ENCODE measurements at places on chromosomes 16 and 17.

- H3K27ac ChIP-seq, result peak overlapping the region; percentile 79
- H3K27me3 ChIP-seq, result no peaks in the 10 kb centered on the region
- peaks cover 19% of the 10 kb centered on the region for H3K36me3 ChIP-seq
- peaks cover 19% of the 10 kb centered on the region for H3K4me1 ChIP-seq
- no peak for DNase-seq
- H3K4me3 ChIP-seq, result no peak overlapping the region
Measured at GRCh38 chr16:23987443-23987842, 151.7 kb downstream of the PRKCB start.

- no peaks in the 10 kb centered on the region for H3K36me3 ChIP-seq
- no peaks in the 10 kb centered on the region for H3K27me3 ChIP-seq
- no peak overlapping the region for H3K27ac ChIP-seq
- DNase-seq, result no peak
- no peak overlapping the region for H3K4me3 ChIP-seq
Measured at GRCh38 chr17:53630638-53631037, 192.1 kb upstream of the KIF2B start.

- DNase-seq, result no peak
- no peak overlapping the region for H3K4me3 ChIP-seq
- peaks cover 6% of the 10 kb centered on the region for H3K4me1 ChIP-seq
- H3K36me3 ChIP-seq, result no peaks in the 10 kb centered on the region
- no peaks in the 10 kb centered on the region for H3K27me3 ChIP-seq
Measured at GRCh38 chr16:48188449-48189102, 32.8 kb upstream of the ABCC12 start.

DNA sequence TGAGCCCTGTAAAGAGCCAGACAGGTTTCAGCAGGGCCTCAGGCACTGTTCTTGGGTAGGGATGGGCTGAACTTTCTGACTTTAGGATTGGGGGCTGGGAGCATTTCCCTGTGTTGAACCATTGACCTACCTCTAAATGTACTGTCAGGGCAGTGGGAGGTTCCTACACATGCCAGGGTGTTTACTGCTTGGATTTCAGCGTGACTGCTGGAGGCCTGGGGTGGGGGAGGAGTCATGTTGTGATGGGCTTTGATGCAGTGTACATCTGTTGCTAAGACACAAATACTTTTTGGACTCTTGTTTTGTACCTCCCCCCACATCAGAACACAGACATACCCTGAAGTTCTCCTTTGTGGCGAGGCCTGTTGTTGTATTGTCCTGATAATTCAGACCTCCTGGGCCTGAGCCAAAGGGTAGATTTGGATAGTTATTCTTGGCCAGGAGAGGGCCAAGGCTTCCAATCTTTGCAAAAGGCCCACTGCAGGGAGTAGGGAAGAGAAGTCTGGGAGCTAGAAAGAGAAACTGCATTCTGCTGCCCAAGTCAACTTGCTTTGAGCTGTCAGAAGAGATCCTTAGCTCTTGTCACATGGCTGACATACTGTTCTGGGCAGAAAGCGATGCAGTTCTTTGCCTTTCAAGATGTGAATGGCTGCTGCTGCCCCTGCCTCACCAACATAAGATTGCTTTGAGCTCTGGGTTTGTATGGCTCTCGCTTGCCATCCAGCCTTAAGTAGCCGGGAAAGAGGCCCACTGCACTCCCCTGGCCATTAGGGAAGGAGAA is 3.7 kb downstream of the NFE2L1 start:
- peaks cover 56% of the 10 kb centered on the region for H3K4me1 ChIP-seq
- no peaks in the 10 kb centered on the region for H3K27me3 ChIP-seq
- no peak overlapping the region for H3K27ac ChIP-seq
- H3K4me3 ChIP-seq, result no peak overlapping the region

DNA sequence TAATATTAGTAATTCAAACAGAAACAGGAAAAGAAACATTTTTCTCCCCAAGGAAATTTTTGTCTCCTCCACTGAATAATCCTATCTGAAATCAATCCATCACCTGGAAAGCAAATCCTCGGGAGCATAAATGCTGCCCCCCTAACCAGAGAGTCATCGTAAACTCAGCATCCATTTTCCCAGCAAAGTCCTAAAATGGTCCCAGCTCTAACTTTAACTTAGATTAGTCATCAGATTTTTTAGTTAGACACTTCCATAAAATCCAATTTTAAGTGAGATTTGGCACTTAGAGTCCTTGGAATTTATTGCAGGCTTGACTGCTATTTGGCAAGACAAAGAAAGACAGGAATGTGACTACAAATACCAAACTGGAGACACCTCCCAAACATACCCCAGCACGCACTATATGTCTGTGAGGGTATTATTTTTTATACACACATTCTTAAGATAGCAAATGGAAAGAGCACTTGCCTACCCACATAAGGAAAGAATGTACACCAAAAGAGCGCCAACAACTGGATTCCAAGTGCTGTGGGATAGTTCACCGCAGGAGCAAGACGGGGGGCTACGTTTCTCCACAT is 15.4 kb downstream of the SCO1 start:
- H3K4me3 ChIP-seq, result no peak overlapping the region
- H3K27me3 ChIP-seq, result no peaks in the 10 kb centered on the region
- no peak overlapping the region for H3K27ac ChIP-seq
- no peak for DNase-seq

DNA sequence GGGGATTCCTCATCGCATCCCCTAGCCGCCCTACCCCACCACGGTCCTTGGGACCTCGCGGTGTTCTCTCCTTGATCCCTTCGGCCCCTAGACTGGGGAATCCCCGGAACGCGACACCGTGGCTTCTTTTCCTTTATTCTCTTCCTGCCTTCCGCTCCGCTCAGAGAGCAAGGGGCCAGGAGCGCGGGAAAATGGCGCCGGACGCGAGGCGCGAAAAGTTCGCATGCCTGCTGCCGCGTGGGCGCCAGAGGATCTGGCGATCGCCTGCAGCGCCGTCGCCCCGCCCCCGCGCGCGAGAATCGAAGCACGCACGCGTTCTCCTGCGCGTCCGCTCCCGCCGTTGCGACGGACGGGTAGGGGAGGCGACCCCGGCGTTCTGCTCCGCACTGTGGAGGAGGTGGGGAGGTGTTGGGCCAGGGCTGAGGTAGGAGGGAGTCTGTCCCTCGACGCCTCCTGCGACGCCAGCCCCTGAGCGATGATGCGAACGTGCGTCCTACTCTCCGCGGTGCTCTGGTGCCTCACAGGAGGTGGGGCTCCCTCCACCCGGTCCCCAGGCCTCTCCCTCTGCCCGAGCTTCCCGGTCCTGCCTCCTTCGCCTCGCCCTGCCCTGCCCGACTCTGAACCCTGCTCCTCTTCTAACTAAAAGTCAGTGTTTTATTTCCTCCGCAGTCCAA is at the start of gene ZPBP2:
Gene ZPBP2, plus strand, starts transcription at position 323 of the 674 bp plus-strand sequence. Its CDS starts 153 bp downstream, at position 476.
- peaks cover 29% of the 10 kb centered on the region for H3K36me3 ChIP-seq
- peaks cover 45% of the 10 kb centered on the region for H3K4me1 ChIP-seq
- peak; percentile 37 for DNase-seq

DNA sequence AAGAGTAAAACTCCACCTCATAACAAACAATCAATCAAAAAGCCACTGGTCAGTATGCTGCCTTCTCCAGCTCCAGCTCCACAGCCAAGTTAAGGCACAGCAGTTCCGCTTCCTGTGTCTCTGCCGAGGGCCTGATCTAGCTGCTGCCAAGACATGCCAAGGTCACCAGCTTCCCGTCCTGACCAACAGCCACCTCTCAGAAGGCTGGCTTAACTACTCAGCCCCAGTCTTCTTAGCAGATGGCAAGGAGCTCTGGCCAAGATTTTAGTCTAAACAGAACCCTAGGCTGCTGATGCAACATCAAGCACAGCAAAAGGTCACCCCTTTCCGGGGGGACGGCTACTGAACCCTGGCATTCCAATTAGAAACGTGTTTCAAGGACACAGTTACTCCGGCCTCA is 17.7 kb upstream of the MNT start:
- no peaks in the 10 kb centered on the region for H3K4me1 ChIP-seq
- peaks cover 41% of the 10 kb centered on the region for H3K36me3 ChIP-seq
- no peaks in the 10 kb centered on the region for H3K27me3 ChIP-seq
- no peak for DNase-seq

GRCh38 chr17:11330826-11331225 is 89.8 kb downstream of the SHISA6 start:
- no peak for DNase-seq
- no peaks in the 10 kb centered on the region for H3K4me1 ChIP-seq
- no peaks in the 10 kb centered on the region for H3K27me3 ChIP-seq
- H3K36me3 ChIP-seq, result peaks cover 2% of the 10 kb centered on the region
- H3K4me3 ChIP-seq, result no peak overlapping the region

GRCh38 chr16:22631264-22631663 is 120.6 kb downstream of the NPIPB5 start:
- no peaks in the 10 kb centered on the region for H3K36me3 ChIP-seq
- peaks cover 19% of the 10 kb centered on the region for H3K27me3 ChIP-seq
- DNase-seq, result no peak
- no peak overlapping the region for H3K4me3 ChIP-seq
- no peak overlapping the region for H3K27ac ChIP-seq

DNA sequence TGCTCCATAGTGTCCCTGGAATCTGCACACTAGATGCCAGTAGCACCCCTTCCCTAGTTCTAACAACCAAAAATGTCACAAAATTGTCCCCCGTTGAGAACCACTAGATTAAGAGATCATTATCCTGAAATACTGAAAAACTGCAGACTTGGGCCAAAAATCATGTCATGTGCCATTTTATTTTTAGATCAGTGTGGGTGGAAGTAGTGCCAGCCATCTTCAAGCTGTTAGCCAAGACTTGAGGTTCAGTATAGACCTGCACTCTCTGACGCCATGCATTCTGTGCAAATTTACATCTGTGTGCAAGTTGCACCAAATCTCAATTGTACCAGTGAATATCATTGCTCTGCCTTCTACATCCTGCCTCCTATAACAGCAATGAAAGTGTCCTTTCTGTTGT is 31.5 kb upstream of the NOL11 start:
- no peaks in the 10 kb centered on the region for H3K4me1 ChIP-seq
- peaks cover 33% of the 10 kb centered on the region for H3K36me3 ChIP-seq
- H3K27ac ChIP-seq, result peak overlapping the region; percentile 1

GRCh38 chr16:12345349-12345748 is 368.8 kb downstream of the SNX29 start:
- no peaks in the 10 kb centered on the region for H3K27me3 ChIP-seq
- peaks cover 2% of the 10 kb centered on the region for H3K36me3 ChIP-seq
- no peak overlapping the region for H3K4me3 ChIP-seq
- H3K4me1 ChIP-seq, result peaks cover under 1% of the 10 kb centered on the region
- DNase-seq, result no peak
- H3K27ac ChIP-seq, result no peak overlapping the region

DNA sequence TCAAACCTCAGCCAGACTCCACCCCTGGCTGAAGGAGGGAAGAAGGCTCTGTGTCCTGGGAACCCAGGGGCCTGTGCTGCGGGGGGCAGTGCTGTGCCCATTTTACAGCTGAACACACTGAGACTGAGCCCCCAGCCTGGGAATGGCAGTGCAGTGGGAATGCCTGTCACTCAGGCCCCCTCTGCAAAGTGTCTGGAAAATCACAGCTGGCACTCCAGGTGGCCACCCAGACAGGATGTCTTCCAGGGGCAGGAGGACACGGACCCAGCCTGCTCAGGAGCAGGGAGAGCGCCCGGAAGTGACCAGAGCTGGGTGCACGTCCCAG is 32.6 kb downstream of the ZNF469 start:
- H3K27me3 ChIP-seq, result peaks cover 28% of the 10 kb centered on the region
- DNase-seq, result no peak
- no peak overlapping the region for H3K4me3 ChIP-seq
- no peaks in the 10 kb centered on the region for H3K4me1 ChIP-seq
- H3K27ac ChIP-seq, result no peak overlapping the region

DNA sequence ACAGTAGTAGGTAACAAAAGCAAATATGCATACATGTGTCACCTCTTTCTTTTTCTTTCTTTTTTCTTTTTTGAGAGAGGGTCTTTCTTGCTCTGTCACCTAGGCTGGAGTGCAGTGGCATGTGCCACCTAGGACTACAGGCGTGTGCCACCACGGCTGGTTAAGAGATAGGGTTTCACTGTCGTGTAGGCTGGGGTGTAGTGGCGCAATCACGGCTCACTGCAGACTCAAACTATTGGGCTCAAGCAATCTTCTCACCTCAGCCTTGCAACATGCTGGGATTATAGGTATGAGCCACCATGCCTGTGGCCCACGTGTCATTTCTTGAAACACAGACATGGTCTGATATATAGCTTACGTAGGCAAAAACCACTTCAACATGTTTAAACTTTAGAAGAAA is 397.7 kb upstream of the PMFBP1 start:
- H3K27ac ChIP-seq, result no peak overlapping the region
- H3K4me1 ChIP-seq, result no peaks in the 10 kb centered on the region
- no peaks in the 10 kb centered on the region for H3K36me3 ChIP-seq
- H3K27me3 ChIP-seq, result no peaks in the 10 kb centered on the region

- peaks cover 27% of the 10 kb centered on the region for H3K4me1 ChIP-seq
- no peak for DNase-seq
- no peak overlapping the region for H3K27ac ChIP-seq
- H3K27me3 ChIP-seq, result no peaks in the 10 kb centered on the region
Measured at GRCh38 chr16:28285649-28286048, 6.7 kb upstream of the SBK1 start.

DNA sequence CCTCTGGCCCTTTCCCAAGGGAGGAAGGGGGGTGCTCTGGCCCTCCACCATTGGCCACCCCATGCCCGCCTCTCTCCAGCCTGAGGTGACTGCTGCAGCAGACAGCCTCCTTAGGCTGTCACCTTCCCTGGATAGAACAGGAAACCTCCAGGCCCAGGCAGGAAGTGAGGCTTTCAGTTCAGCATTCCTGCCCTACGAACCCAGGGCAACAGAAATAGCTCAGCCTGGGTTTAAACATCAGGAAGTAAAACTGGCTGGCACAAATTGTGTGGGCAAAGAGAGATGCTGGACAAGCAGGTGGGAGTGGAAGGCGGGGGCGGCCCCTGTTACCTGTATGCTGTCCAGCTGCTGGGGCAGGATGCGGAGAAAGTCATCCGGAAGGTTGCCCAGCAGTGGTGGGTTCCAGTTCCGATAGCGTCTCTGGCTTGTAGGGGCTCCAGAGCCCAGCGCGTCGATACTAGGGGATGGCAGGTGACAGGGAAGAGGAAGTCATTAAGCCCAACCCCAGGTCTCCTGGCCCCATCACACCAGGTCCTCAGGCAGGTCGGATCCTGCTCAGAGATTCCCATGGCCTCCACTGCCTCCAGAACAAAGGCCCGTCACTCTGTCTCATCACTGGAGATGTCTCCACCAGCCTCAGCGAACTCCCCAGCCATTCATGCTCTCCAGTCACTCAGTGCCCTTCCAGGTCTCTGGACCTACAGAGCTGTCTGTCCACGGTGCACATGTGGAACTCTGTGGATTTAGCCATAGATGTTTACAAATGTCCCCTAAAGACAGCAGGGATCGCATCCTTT is 23.6 kb upstream of the MRPS23 start:
- no peak overlapping the region for H3K4me3 ChIP-seq
- H3K4me1 ChIP-seq, result peaks cover 4% of the 10 kb centered on the region
- H3K27ac ChIP-seq, result no peak overlapping the region
- DNase-seq, result no peak
- H3K36me3 ChIP-seq, result peaks cover 3% of the 10 kb centered on the region

- no peaks in the 10 kb centered on the region for H3K4me1 ChIP-seq
- H3K27me3 ChIP-seq, result peaks cover 52% of the 10 kb centered on the region
- no peaks in the 10 kb centered on the region for H3K36me3 ChIP-seq
- no peak overlapping the region for H3K4me3 ChIP-seq
Measured at GRCh38 chr16:86200722-86201121, 301.8 kb downstream of the IRF8 start.

Measured in effector memory CD8-positive, alpha-beta T cell (primary cell).